Activated CD4-positive, alpha-beta T cell treated with anti-CD3 and anti-CD28 coated beads, Interleukin-10, Interleukin-2, amounts not matched to agents 100 ng/mL and 50 ng/mL, durations not matched to agents 16 hours and 8 hours (primary cell): ENCODE measurements at places on chromosomes 5 and 9.

DNA sequence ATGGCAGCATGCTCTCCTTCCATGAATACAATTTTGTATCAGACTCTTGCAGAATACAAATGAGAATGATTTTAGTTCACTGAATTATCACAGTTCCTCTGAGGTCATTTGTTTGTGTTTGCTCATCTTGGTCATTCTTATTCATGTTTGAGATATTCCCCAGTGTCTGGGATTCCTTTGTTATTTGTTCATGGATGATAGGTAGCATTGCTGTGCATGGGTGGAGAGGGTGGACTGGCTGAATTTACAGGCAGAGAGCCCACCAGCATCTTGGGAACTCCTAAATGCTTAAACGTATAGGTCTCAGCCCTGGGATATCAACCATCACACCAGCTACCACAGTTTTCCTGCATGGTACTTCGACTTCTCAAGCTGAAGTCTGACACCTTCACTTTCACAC lies 459.8 kb downstream of the CCDC171 start:
- DNase-seq: no peak

- no peak for DNase-seq
These were observed 20.0 kb upstream of the SPATA31E1 start for GRCh38 chr9:87862536-87863268.

GRCh38 chr9:79428422-79428821 lies 143.3 kb upstream of the TLE4 start:
- no peak for DNase-seq

DNA sequence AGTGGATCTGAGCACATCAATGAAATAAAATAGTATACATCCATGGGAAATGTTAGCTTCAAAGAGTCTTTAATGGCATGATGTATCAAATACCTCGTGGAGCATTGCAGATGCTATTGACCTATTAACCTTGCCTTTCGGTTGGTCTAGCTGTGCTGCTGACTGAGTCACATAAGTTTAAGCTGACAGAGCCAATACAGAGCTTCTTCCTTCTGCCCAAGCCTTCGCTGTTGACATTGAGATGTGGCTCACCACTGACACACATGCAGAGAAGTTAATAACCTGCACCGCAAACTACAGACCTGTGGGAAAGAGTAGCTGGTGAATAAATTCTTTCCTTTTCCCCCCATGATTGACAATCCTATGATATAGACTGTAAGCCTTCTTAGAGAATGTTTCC lies 78.2 kb downstream of the LURAP1L start:
- no peak for DNase-seq

GRCh38 chr5:118531276-118531675 lies 457.1 kb downstream of the DTWD2 start:
- no peak for DNase-seq

DNA sequence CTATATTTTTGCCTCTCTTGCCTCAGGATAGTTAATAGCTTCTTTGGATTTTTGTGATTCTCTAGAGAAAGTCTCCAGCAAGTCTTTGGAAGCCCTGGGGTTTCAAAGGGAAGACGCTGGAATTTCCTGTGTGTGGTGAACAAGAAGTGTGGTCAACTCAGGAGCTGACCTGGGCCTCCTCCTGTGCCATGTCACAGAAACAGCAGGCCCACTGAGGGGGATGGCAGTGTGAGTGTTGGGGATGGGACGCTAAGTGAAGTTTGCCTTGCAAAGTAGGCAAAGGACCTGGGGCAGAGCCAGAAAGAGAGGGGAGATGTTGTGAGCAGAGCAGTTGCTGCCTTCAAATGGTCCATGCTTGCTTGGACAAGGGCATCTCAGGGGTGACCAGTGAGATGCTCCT lies 226.3 kb downstream of the DMRT2 start:
- DNase-seq: no peak
